ENCODE measurements at places on chromosomes 3 and 15.

DNA sequence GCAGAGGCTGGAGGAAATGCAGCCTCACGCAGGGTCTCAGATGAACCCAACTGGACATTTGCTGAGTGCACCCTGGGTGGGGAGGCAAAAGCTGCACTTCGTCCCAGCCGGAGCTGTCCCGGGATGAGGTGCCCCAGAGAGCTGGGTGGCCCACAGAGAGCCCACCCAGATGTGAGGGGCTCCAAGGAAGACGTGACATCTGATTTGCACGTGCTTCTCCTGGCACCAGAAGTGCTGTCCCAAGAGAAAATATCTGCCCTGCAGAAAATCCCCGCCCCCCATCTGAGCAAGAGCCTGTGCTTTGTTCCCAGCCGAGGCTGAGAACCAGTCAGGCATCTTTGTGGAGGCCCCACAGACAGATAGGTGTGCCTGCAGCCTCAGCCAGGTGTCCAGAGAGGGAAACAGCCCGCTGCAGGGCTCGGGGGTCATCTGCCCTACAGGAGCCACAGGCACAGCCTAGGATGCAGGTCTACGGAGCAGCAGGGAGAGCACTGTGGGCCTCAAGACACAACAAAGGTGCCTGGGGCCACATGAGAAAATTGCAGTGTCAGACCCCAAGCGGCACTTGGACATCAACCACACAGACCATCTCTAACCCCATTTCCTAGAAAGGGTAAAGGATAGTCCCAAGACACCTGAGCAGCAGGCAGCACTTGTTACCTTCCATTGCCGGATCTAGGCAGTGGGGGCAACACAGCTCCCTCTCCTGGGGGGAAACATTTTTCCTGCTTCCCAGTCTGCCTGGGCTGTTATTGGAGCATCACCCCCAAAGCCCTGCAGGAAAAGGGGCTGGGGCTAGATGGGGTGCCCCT, 5.8 kb downstream of the TMIE start:
- peak; percentile 49 for DNase-seq

- DNase-seq, result no peak
Observed at GRCh38 chr3:45464336-45465170, 76.2 kb downstream of the LARS2 start.

- DNase-seq, result no peak
Observed at GRCh38 chr15:90762109-90762508, 45.0 kb downstream of the BLM start.

GRCh38 chr15:77481670-77482069, 61.0 kb downstream of the HMG20A start:
- no peak for DNase-seq

Data from activated CD8-positive, alpha-beta memory T cell treated with anti-CD3 and anti-CD28 coated beads for 24 hours (primary cell).